ENCODE measurements at places on chromosomes 12 and 14. TPM values are rescaled to one million over a fixed set of nuclear protein-coding genes. Genes with fewer than 3 reads are reported as not detected.

FGFR1OP2 gene
- total RNA-seq, result 56.3 TPM

OAS1 gene
- total RNA-seq, result not detected

ALKBH2 gene
- total RNA-seq, result 27.8 TPM

AMIGO2 gene
- 4.3 TPM for total RNA-seq

KCNH5 gene
- total RNA-seq, result not detected

CMKLR1 gene
- 0.04 TPM for total RNA-seq

SPIC gene
- total RNA-seq, result not detected

NAP1L1 gene
- total RNA-seq, result 902 TPM

MAP1LC3B2 gene
- not detected for total RNA-seq

GPHN gene
- total RNA-seq, result 35.6 TPM

CLEC2D gene
- 2.1 TPM for total RNA-seq

LBHD2 gene
- total RNA-seq, result not detected

ANHX gene
- total RNA-seq, result not detected

TIGAR gene
- total RNA-seq, result 18.7 TPM

RIPK3 gene
- not detected for total RNA-seq

ZFYVE1 gene
- total RNA-seq, result 7.8 TPM

DTX1 gene
- not detected for total RNA-seq

TMEM63C gene
- total RNA-seq, result 5.2 TPM

HOTAIR gene
- 1.5 TPM for total RNA-seq

C12orf54 gene
- 0.23 TPM for total RNA-seq

ASB2 gene
- total RNA-seq, result 2.3 TPM

USP15 gene
- total RNA-seq, result 35.5 TPM

GSKIP gene
- 17.6 TPM for total RNA-seq

VTI1B gene
- 34.7 TPM for total RNA-seq

NR1H4 gene
- total RNA-seq, result not detected

ACADS gene
- total RNA-seq, result 1.1 TPM

ITGB7 gene
- not detected for total RNA-seq

SOAT2 gene
- total RNA-seq, result not detected

SSTR1 gene
- not detected for total RNA-seq

KLRB1 gene
- total RNA-seq, result not detected

ZFHX2 gene
- total RNA-seq, result 0.04 TPM

TTC6 gene
- 0.08 TPM for total RNA-seq

P2RX2 gene
- not detected for total RNA-seq

CCDC196 gene
- total RNA-seq, result not detected

OASL gene
- not detected for total RNA-seq

PTPRO gene
- total RNA-seq, result 0.15 TPM

RASSF9 gene
- 0.03 TPM for total RNA-seq

SAMD15 gene
- total RNA-seq, result 1.0 TPM

HECTD1 gene
- 145 TPM for total RNA-seq

EIF2S3B gene
- total RNA-seq, result 13.7 TPM

STK38L gene
- total RNA-seq, result 33.5 TPM

All from SJCRH30 (cell line).